ENCODE measurements at places on chromosomes 6 and 20.

DNA sequence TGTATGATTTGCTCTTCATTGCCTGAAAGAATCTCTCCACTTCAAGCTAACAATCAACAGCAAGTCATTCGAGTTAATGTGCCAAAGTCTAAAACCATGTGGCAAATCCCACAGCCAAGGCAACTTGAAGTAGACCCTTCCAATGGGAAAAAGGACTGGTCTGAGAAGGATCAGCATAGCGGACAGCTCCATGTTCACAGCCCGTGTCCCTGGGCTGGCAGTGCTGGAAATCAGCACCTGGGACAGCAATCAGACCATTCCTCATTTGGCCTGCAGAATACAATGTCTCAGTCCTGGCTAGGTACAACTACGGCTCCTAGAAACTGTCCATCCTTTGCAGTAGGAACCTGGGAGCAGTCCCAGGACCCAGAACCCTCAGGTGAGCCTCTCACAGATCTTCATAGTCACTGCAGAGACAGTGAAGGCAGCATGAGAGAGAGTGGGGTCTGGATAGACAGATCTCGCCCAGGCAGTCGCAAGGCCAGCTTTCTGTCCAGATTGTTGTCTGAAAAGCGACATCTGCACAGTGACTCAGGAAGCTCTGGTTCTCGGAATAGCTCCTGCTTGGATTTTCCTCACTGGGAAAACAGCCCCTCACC, 1.1 kb downstream of the GJA10 start:
- DNase-seq, result no peak

GRCh38 chr6:157255079-157255478, 68.2 kb downstream of the TMEM242 start:
- no peak for DNase-seq

DNA sequence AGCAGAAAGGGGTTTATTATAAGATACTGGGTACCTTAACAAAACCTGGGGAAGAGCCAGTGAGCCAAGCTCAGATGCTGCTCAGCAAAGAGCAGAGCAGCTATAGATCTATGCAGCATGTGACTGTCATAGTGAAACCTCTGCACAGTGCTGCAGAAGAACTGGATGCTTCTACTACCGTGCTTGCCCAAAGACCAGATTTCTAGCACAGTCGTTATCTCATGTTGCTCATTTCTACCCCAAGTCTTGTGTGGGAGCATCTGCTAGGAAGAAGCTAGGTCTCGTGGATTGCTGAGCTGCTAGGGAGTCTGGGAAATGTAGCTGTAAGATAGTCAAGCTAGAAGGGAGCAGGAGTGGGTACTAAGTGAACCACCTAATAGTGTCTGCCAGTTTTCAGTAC, 31.7 kb upstream of the GNRH2 start:
- DNase-seq, result no peak

DNA sequence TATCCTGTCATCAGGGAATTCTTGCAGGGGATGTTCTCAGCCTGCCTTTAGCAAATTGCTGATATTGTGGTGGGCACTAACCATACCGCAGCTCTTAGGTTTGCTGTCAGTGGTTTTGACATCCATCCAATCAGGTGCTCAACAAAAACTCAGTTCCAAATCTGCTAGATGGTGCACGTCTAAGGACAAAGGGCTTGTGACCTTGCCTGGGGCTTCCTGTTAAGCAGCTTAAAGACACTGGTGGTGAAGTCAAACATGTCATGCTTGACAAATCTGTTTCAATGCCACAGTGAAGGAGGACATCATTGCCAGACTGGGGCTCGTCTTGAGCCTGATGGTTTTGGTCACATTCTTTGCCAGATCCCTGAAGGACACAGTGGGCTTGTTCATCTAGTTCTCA, 179.8 kb upstream of the NOX3 start:
- DNase-seq, result no peak

- no peak for DNase-seq
Observed at GRCh38 chr6:45772051-45772450, 243.6 kb downstream of the CLIC5 start.
